ENCODE measurements at places on chromosomes 1 and 21.

GRCh38 chr1:155126556-155127104 lies 1.0 kb upstream of the EFNA1 start:
- no peak for DNase-seq

DNA sequence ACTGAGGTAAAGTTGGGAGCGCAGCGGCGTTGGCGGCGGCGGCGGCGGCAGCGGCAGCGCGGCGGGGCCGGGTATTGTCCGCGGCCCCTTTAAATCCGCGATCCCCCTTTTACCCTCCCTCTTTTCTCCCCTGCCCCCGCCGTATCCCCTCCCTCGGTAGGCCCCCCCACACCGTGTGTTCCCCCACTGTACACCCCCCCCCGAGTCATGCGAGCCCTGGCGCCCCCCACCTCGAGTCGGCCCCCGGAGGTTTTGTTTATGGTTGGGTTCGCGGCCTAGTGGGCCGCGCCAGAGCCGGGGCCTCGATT lies 169 bp downstream of the UBAP2L start:
- DNase-seq = no peak

DNA sequence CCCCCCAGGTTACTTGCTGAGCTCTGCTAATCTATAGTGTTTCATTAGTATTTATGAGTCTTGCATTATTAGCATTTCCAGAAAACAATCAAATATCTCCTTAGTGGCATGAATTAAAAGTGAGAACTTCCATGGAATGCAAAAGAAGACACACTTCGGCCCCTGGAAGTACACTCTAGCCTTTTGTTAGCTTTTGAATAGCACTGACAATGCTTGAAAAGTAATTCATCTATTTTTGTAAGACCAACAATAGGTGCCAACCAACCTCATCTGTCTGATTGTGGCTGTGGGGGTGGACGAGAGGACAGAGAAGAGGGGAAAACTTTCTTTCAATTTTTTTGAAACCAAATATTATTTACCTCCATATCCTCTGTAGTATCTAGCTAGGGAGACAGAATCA lies 27.8 kb downstream of the KIAA0040 start:
- no peak for DNase-seq

DNA sequence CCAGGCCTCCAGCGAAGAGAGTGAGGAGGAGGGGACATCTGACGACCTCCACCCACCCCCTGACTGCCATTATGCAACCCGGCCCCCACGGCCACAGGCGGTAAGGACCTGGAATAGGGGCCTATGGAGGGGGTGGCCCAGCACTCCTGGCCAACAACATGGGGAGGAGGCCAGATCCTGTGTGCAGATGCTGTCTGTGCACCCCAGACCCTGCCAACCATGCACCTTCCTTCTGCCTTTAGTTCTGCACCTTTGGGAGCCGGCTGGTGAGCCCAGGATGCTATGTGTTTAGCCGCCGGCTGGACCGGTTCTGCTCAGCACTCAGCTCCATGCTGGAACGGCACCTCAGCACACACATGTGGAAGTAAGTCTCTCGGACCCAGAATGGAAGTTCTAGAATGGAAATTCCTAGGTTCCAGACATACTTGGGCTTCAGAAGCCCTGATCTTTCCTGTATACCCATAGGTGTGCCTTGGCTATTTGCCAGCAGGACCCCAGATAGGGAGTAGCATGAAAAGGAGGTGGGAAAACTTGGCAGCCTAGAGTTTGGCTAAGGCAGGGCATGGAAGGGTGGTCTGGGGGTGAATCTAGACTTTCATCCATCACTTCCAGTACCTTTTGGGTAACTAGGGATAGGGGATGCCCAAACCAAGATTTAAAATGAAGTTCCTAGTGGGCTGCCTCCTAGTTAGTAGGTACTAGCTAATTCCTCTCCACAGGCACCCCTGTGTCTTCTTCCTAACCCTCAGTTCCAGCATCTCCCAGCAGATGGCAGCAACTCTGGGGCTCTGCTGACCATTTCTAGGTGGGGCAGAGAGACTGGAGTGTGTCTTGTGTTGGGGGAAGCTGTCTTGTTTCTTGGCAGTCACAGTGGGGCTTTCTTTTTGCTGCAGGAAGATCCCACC lies 3.6 kb upstream of the CYB561D1 start:
- DNase-seq = no peak

DNA sequence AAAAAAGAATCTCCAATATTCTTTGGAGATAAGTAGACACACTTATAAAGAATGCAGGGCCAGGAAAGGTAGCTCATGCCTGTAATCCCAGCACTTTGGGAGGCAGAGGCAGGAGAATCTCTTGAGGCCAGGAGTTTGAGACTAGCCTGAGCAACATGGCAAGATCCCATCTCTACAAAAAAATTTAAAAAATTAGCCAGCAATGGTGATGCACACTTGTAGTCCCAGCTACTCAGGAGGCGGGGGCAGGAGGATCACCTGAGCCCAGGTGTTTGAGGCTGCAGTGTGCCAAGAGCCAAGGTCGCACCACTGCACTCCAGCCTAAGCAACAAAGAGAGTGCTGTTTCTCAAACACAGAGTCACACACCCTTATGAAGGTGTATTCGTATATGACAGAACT lies 385.0 kb downstream of the SMYD3 start:
- no peak for DNase-seq

DNA sequence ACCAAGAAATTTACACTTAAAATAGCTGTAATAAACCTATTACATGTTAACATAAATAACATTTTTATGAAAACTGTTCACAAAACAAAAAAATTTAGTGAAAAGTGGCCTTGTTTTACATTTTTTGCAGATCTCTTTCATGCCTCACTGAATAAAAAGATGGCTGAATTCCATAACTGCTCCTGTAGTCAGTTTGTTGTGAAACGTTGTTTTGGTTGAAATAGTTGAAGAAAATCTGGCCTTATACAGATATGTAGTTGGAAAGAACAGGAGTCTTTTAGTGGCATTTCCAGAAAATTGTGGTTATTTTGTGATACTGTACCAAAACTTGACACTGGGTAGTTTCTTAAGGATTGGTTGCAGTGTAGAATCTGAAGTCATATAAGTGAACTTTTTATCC lies 18.1 kb downstream of the ITSN1 start:
- no peak for DNase-seq

GRCh38 chr1:31366796-31367195 lies 6.1 kb downstream of the FABP3 start:
- DNase-seq = no peak

DNA sequence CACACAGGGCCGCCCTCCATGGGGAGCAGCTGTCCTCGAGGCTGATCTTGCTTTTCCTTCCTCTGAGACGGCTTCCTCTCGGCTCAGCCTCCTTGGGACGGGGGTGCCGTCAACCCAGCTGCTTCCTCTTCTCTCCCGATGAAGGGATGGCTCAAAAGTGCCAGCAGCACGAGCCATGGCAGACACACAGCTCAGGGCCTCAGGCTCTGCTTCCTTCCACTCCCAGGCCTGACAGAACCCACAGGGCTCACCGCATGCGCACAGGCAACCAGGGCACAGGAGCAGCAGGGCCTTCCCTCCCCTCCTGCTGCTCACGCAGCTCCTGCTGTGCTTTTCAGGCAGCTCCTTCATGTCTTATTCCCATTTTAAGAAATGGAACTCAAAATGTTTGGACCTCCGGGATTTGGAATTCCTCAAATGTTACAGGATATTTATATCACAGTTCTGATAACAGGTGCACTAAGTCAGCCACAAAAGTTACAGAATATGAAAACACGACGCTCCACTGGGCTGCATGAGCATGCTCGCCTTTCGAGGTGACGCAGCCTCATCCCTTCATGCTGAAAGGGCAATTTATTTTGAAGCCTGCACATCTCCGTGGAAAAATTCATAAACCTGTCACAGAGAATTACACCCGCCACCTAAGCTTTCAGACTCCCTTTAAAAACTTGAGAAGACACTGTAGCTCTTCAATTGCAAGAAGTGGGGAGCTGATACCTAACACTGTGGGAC lies 84.4 kb downstream of the HSF2BP start:
- peak; percentile 78 for DNase-seq

GRCh38 chr1:186772228-186772627 lies 56.5 kb upstream of the PLA2G4A start:
- DNase-seq = no peak

GRCh38 chr1:58981392-58981791 lies 197.5 kb upstream of the JUN start:
- no peak for DNase-seq

- no peak for DNase-seq
These were observed 15.0 kb downstream of the KCNQ4 start for GRCh38 chr1:40798366-40799281.

DNA sequence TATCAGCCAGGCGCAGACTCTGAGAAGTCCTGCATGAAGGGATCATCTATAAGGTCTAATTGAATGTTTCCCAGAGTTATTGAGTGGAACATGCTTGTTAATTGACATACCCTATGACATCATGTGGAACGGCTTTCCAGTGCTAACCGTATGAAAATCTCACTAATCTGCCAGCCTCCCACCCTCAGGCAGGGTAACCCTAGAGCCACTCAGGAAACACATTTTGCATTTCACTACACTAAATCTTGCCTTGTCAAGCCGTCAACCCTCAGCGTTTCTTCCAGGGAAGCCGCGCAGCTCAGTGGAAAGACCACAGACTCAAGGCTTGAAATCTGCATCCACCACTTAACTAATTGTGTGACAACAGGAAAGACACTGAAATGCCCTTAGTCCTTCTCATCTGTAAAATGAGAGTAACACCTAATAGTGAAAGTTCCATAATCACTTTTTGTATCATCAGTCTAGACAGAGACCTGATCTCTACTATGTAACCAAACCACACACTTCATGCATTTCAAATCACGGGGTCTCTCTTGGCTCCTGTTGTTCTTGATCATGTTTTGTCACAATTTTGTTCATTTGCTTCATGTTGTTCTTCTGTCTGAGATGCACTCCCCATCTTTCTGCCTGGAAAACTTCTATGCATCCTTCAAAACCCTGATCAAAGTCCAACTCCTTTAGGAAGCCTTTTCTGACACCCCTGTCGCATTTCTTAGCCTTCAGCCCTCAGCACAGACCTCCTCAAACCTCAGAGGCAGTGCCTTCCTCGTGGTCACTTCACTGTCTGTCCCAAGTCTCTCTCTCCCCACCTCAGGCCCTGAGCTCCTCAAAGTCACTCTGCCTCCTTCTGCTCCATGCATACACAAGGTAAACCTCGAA lies 246.5 kb downstream of the TOMM20 start:
- DNase-seq = no peak

- no peak for DNase-seq
These were observed 18.6 kb downstream of the AKT3 start for GRCh38 chr1:243831463-243831862.

GRCh38 chr21:22231013-22231412 lies 1232.8 kb downstream of the NCAM2 start:
- DNase-seq = no peak

DNA sequence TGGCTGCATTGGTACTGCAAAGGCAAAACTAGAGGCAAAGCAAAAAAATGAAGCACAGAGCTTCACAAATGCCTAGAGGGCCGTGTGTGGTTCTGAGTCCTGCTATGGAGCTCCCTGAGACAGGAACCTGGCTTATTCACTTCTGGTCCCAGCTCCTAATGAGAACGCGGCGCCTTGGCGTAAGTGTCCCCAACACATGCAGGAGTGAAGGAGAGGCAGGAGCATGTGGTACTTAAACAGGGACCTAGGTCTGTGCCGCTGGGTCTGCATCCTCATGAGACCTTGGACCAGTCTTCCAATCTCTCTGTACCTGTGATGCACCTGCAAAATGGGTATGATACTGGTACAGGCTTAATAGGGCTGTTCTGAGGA lies 14.4 kb upstream of the SLC2A7 start:
- no peak for DNase-seq

GRCh38 chr1:201288007-201288406 lies 4.7 kb downstream of the PKP1 start:
- no peak for DNase-seq

DNA sequence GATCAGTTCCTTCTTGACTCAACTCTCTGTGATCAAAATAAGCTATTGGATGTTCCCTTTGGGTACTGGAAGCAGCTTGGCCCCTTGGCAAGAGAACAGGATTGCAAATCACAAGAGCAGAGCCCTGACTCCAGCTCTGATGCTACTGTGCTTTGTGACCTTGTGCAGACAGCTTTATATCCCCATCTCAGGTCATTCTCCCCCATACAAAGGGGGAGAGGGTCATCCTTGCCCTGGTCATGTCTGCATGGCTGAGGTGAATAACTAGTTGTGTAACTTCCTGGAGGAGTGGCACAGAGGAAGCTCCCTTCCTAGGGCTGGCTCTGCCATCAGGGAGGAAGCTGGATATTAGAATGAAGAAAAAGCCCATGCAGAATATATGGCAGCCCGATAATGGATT lies 142.9 kb downstream of the DHRS3 start:
- DNase-seq = no peak

GRCh38 chr1:231241750-231242149 lies 738 bp downstream of the GNPAT start:
- DNase-seq = no peak

GRCh38 chr21:44792702-44793591 lies 8.7 kb downstream of the UBE2G2 start:
- no peak for DNase-seq

- no peak for DNase-seq
These were observed 220.5 kb downstream of the TRABD2B start for GRCh38 chr1:47776667-47777131.

Data from cardiac septum (tissue), 1 donor.